Daoy (cell line): ENCODE measurements at places on chromosomes 5 and 9. TPM values are rescaled to one million over a fixed set of nuclear protein-coding genes. Genes with fewer than 3 reads are reported as not detected.

The CDO1 gene
- total RNA-seq: 10.7 and 15.9 TPM in 2 replicates

The IL7R gene
- 42.5 and 45.6 TPM in 2 replicates for total RNA-seq

The CTXN3 gene
- total RNA-seq: not detected in 2 replicates

The IL31RA gene
- 9.5 and 12.4 TPM in 2 replicates for total RNA-seq

The C9orf153 gene
- total RNA-seq: not detected in 2 replicates

The SPINK4 gene
- not detected in 2 replicates for total RNA-seq

GRCh38 chr5:40572391-40572790 is 107.3 kb upstream of the PTGER4 start:
- DNase-seq: no peak

- no peak for DNase-seq
These were observed 15.6 kb upstream of the DENND1A start for GRCh38 chr9:123945532-123945931.

DNA sequence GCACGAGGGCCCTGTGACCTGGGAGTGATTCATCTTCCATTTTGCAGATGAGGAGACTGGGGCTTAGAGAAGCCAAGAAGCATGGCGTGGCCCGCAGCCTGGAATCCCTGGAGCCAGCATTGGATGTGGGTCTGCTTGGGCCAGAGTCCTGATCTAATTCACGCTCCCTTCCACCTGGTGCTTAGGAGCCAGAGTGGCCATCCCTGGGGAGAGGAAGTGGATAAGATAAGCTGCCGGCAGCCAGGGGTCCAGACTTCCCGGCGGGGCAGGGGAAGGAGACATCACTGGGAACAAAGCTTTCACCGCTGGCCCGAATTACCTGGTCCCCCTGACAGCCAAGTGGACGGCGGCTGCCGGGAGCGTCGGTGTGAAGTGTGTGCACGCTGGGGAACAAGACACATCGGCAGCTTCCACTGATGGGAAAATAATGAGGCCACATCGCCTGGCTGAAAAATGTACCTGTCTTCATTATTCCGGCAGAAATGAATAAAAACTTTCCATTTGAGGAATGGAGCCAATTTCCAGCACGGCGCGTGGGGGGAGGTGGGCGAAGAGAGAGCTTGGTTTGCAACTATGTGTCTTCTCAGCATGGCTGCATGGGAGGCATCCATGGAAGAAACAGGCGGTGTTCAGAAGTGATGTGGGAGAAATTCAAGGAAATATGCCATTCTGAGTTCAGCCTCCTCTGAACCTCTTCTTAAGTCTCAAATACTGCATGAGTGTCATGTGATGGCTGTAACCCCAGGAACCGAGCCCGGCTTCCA is 78.5 kb downstream of the OLFM1 start:
- peak; percentile 59 for DNase-seq

- peak; percentile 88 for DNase-seq
These were observed 63.0 kb upstream of the CTSL start for GRCh38 chr9:87662808-87663528.

DNA sequence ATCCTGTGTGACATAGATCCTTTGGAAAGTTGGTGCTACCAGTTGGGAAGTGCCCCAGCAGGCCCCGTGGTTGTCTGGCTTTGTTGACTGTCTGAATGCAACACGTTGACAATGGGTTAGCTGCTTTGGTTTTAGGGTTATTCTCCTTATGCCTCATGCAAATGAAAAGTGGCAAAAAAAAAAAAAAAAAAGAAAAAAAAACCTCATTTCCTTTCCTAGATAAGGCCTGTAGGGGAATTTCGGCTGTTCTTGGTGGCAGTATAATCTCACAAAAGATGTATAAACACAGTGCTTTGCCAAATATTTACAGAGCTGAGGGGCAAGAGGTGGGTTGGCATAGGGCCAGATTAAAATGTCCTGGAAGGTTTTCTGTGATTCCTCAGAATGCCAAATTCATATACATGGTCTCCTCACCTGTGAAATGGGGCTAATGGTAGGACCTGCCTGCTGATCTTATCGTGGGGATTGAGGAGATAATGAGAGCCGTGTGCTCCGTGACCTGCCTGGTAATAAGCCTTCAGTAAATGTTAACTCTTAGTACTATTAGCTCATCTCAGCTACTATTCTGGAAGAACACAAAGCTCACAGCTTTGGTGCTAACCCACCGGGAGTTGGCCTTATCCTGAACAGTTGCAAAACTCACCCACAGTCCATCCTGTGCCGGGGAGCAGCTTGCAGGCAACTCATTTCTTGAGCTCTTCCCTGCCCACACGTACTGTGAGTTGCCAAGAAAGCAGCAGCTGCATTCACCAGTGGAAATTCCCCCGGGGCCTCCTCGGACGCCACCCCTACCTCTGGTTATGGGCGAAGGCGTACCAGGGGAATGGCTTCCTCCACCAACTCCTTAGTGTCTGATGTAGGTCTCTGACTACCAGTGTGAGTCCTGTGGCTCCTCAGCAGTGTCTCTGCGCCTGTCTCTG is 220.3 kb downstream of the NR3C1 start:
- DNase-seq: peak; percentile 77

GRCh38 chr5:53508125-53508524 is 27.7 kb downstream of the FST start:
- no peak for DNase-seq

GRCh38 chr5:54305737-54306136 is 4.6 kb downstream of the ARL15 start:
- no peak for DNase-seq

DNA sequence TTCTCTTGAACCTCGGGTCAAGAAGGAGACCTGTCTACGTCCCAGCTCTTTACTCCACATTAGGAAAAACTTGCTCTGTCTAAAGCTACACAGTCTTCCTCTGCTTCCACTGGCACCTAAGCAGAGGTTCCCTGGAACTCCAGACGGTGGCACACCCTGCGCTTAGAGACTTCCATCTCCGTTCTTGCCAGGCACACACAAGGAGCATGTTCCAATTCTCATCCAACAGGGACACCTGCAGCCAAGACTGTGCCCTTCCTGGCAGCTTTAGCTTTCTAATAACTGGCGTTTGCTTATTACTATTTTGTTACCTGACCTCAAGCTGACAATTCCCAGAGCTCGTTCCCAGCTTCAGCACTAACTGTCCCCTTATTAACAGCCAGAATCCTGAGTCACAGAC is 16.0 kb downstream of the CAPSL start:
- DNase-seq: peak; percentile 11

GRCh38 chr5:28249771-28250415 is 1211.5 kb upstream of the CDH9 start:
- DNase-seq: no peak

GRCh38 chr5:36276864-36277263 is 24.8 kb downstream of the RANBP3L start:
- DNase-seq: no peak
